ENCODE measurements at places on chromosomes 11 and 22.

GRCh38 chr11:61832754-61833153, 4.7 kb downstream of the FADS2 start:
- no peak for DNase-seq

GRCh38 chr11:56396047-56396446, 16.4 kb upstream of the OR5AL1 start:
- no peak for DNase-seq

GRCh38 chr22:20446383-20446970, 8.9 kb upstream of the SCARF2 start:
- no peak for DNase-seq

- DNase-seq = no peak
Measured at GRCh38 chr11:1843098-1843473, 4.3 kb downstream of the TNNI2 start.

DNA sequence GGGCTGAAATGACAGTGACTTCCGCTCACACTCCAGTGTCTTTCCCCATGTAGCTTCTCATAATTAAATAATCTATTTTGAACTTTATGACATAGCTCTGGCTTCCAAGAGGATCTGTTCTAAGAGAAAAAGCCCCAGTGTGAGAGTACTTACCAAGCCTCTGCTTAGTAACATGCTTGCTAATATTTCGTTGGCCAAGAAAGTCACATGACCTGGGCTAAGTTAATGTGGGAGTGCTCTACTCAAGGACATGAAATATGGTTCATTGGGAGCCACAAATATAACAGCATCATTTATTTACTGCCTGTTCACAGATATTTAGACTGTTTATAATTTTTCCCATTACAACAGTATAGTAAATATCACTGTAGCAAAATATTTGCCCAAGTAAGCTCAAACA, 42.5 kb downstream of the CCDC73 start:
- DNase-seq = no peak

- DNase-seq = no peak
Measured at GRCh38 chr22:19359554-19360299, 68.2 kb upstream of the CLTCL1 start.

GRCh38 chr22:42769574-42770447, 49.1 kb upstream of the A4GALT start:
- no peak for DNase-seq

GRCh38 chr11:111205632-111206385, 39.7 kb upstream of the POU2AF2 start:
- DNase-seq = no peak

- DNase-seq = no peak
Measured at GRCh38 chr11:70327717-70328116, 57.2 kb downstream of the PPFIA1 start.

DNA sequence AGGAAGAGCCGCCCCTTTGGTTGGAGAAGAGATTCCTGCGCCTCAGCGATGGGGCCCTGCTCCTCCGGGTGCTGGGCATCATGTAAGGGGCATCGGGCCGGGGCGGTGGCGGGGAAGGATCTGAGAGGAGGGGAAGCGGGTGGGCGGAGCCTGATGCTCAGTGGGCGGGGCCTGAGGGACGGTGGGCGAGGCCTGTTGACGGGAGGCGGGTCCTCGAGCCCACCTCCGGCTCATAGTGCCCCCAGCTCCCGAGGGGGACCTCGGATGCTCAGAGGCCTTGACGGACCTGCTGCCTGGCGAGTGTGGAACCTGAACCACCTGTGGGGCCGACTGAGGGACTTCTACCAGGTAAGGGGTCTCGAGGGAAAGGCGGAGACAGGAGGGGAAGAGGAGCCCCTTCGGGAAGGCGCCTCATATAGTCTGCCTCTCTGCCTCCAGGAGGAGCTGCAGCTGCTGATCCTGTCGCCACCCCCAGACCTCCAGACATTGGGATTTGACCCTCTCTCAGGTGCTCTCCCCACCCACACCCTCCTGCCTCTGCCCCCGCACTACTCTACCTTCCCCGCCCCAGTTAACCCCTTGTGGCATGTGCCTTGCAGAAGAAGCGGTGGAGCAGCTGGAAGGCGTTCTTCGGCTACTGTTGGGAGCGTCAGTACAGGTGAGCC, 799 bp downstream of the CCDC88B start:
- DNase-seq = peak; percentile 61

DNA sequence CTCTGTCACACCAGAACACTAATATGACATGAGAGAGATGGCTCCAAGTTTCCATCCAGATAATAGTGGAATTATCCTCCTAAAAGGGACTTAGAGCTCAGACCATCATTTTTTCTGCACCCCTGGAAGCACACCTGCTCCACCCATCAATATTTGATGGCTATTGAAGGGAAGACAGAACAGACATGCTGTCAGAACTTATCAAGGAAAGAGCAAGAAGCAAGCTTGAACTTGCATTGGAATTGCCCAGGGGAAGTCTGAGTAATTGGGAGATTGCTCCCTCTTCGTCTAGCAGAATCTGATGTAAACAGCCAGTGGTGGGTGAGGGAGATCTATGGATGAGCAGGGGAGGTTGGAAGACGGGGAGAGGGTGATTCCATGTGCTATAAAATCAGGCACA, 874.4 kb upstream of the TENM4 start:
- DNase-seq = no peak

DNA sequence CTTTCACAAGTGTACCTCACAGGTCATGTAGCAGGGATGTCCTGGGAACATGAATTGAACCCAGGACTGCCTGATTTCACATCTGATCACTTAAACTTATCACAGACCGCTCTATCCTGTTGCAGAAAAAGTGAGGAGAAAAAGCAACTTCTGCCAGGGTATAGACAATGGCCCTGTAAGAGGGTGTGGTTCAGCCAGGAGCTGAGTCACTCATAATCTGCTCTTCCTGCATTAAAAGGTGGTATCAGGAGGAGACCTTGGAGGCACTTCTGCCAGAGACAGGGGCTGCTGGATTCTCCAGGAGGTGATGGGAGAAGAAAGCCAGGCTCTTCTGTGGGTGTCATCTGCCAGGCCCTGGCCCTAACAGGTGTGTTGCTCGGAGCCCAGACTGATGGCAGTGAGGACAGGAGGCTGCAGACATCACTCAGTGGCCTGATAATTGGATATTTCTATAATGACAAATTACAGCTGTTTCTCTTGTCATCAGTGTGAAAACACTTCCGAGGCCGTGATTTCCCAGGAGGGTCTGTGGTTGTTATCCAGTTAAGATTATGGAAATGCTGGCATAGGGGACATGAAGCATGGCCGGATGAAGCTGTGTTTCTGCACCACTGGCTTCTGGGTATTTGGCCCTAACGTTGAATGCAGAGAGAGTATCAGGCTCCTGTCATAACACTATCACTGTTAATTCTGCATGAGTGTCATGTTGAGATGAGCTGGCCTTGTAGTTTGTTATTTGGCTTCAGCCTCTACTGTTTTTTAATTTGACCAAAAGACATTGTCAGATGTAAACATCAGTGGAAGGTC, 125.1 kb upstream of the ZBED5 start:
- no peak for DNase-seq

DNA sequence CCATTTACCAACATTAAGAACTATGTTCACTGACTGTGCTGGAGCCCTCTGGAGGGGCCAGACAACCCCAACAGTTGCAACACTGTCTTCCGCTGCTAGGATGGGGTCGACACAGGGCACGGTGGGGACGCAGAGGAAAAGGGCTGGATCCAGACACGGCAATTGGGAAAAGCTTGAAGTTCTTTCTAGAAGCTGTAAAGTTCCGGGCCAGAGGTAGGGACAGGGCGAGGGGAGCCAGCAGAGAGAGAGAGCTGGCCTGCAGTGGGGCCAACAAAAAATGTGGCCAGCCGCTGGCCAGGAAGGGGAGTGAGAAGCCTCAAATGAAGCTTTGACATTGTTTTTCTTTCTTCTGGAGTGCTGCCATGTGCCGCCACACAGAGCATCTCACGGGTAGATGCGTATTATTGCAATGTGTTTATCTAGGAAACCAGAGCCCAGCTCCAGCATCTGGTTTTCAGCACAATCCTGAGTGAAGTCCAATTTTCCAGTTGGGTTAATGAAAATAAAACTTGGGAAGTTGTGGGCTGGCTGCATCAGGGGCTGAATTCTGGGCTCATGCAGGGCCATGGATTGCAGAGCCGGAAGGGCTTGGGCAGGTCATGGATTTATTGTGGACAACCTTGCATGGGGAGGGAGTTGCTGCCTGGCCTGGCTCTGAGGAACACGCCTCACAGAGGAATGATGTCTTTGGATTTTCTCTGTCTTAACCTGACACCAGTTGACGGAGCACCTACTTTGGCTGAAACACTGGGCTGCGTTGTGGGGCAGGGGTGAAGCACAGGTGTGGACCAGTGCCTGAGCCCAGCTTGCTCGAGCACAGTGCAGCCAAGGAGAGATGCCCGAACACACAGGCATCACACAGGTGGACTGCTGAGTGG, 67.6 kb upstream of the AMPD3 start:
- DNase-seq = no peak

GRCh38 chr11:12288212-12288930, 89.0 kb upstream of the PARVA start:
- no peak for DNase-seq

GRCh38 chr11:17580271-17580670, 33.2 kb downstream of the OTOG start:
- DNase-seq = no peak

DNA sequence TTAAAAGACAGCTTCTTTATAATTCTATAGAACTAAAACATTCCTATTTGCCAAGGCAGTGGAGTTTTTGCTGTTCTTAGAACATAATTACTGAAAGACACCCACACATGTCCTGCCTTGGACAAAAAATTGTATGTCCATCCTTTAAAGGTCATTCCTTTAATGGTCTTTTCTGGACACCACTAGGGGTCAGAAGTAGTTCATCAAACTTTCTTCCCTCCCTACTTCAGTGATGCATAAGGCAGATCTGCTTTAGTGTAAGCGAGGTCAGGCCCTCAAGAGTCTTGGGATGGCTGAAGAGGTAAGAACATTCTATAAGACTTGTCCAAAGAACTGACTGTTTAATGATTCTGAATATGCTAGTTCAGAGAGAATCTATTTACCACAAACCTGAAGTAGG, 4.3 kb upstream of the OR51V1 start:
- DNase-seq = no peak

DNA sequence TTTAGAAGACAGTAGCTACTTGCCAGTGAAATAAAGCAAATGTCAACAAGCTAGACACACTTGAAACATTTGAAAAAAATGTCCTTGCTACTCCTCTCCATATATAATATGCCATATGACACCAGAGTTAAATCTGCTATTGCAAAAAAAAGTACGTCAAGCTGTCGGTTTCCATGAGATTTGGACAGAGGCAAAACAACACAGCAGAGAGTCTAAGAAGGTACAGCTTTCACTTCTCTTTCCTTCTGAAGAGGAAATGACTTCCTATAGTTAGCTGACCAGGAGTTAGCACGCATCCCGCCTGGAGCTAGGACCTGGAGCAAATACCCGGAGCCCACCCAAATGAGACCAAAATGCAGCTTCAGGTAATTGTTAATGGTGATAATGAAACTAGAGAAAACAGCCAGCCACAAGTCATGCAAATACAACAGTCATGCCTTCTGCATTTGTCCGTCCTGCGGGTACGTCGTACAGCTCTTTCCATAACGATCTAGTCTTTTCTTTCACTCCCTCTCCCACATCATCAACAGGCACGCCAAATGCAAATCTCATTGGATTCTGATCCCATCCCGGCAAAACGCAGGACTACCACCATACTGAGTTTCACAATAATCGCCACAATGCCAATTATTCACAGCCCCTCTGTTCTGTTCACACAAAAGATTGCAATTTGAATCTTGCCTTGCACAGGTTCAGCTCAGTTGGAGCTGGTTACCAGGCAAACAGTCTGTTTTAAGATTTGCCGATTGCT, 395.0 kb upstream of the CCDC90B start:
- no peak for DNase-seq

GRCh38 chr11:12871788-12872321, 137.3 kb upstream of the RASSF10 start:
- DNase-seq = no peak

GRCh38 chr11:129658526-129658867, 157.2 kb upstream of the TMEM45B start:
- DNase-seq = no peak

All from stimulated activated CD8-positive, alpha-beta memory T cell treated with anti-CD3 and anti-CD28 coated beads, Interleukin-7, amount 100 ng/mL, for 48 hours (primary cell).